Activated CD4-positive, alpha-beta memory T cell treated with anti-CD3 and anti-CD28 coated beads for 36 hours (primary cell): ENCODE measurements at places on chromosomes 1 and 21.
A peak's percentile ranks its signal among the peaks of the same experiment; 100 is the strongest.

DNA sequence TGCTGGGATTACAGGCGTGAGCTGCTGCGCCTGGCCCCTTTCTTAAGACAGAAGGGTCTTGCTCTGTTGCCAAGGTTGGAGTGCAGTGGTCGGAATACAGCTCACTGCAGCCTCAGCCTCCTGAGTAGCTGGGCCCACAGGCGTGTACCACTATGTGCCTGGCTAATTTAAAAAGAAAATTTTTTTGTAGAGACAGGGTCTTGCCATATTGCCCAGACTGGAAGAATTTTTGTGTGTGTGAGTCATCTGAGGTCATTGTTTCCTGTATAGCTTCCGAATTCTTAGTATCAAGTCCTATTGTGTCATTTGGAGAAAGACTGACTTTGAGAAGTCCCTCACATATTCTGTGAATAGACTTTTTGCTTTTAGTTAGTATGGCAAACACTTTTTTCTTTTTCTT lies 4.7 kb downstream of the SZRD1 start:
- DNase-seq, result no peak

DNA sequence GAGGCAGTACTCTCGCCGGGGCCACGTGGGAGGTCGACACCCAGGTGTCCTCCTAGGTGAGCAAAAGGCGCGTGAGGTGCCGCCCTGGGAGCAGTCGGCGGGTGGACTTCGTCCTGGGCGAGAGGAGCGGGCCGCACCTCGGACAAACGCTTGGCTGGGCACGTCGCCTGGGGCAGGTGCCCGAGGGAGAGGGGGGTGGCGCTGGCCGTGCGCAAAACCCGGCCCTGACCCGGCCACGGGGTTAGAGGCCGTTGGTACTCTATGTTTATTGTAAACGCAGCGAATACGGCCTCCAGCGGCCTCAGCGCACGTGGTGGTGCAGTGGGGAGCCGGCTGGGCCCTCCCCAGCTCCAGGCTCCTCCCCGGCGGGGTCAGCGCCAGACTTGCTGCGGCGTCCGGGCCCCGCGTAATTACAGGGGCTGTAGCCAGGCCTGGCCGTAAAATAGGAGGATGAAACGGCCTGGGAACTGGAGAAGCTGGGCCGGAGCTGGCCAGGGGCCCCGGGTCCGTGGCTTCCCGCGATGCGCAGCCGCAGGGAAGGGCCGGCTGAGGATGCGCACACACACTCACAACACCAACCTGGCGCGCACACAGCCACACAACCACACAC lies 1.6 kb upstream of the EFNA1 start:
- DNase-seq, result no peak

GRCh38 chr1:92277105-92277723 lies 21.6 kb downstream of the GLMN start:
- no peak for DNase-seq

DNA sequence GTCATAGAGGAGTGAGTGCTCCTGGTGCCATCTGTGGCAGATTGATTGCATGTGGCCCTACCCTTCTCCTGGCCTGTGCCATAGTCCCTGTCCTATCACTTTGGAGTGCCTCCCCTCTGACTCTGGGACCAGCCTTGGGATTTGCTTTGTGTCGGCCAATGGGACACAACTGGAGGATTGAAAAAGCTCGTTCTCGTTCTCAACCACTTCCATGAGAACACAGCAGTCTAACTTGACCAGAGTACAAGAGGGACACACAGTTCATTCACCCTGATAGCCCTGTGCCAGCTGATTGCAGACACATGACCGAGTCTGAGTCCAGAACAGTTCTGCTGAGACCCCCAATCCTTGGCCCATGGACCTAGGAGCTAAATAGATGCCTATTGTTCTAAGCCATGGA lies 47.8 kb downstream of the C1orf198 start:
- DNase-seq, result no peak

DNA sequence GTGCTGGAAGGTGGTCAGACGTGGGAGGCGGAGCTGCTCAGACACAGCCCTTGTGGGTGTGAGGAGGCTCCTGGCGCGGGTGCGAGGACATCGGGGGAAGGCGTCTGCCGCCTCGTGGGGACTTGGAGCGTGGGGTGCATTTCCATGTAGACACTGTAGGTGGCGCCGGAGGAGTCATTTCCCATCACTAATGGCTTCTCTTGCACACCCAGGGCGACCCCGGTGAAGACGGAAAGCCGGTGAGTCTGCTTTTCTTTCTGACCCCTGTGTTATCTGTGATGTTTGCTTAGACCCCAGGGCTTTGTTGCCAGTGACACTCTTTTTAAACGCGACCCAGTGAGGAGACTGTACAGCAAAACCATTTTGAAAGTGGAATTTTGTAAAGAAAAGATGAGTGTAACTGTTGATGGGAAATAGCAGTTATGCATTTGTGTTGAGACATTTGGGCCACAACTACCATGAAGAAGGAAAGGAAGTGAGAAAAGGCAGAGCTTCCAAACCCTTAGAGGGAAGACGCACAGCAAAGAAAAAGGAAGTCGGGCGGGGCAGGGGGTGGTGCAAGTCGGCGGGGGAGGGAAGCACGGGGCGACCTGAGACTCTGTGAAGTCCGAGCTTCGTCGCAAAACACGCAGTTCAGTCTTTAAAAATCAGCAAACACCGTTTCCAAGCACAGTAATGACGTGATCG lies 64.0 kb downstream of the SLC19A1 start:
- DNase-seq, result peak; percentile 86

GRCh38 chr1:243406424-243406823 lies 150.6 kb downstream of the SDCCAG8 start:
- DNase-seq, result no peak

DNA sequence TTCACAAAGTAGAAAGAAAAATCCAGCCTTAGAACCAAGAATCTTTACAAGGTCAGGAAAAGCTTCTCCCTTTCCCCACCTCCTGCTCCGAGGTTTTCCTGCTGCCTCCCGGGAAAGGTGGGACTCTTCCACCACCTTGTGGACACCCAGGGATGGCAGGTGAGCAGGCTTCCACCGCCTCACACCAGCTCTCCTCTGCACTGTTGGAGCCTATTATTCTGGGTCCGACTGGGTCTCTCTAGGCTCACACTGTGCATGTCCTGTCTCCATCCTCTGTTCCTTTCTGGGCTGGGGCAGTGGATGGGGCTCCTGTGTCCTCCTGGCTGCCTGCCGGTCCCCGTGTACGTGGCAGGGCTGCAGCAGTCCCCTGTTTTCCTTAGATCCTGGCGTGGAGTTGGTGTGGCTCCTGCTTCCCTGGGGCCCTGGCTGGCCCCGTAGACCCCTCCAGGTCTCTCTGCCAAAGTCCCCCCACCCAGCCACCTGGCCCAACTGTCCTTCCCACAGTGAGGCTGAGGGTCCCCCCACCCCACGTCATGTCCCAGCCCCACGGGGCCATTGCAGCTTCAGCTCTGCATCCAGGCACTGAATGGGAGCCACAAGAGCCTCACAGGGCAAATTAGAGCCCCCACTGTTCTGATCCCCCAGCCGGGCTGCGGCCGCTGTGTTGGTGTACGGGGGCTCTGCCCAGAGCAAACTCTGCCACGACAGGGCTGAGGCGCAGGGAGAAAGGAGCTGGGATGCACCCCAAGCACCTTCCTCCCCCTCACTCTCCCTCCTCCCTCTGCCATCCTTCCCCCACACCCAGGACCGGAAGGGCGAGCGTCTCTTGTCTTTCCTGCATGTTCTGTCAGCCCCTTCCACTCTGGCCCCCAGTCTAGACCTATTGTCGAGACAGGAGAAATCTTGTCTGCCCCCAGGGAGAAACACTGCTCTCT lies 3.3 kb upstream of the SLC45A1 start:
- peak; percentile 69 for DNase-seq

DNA sequence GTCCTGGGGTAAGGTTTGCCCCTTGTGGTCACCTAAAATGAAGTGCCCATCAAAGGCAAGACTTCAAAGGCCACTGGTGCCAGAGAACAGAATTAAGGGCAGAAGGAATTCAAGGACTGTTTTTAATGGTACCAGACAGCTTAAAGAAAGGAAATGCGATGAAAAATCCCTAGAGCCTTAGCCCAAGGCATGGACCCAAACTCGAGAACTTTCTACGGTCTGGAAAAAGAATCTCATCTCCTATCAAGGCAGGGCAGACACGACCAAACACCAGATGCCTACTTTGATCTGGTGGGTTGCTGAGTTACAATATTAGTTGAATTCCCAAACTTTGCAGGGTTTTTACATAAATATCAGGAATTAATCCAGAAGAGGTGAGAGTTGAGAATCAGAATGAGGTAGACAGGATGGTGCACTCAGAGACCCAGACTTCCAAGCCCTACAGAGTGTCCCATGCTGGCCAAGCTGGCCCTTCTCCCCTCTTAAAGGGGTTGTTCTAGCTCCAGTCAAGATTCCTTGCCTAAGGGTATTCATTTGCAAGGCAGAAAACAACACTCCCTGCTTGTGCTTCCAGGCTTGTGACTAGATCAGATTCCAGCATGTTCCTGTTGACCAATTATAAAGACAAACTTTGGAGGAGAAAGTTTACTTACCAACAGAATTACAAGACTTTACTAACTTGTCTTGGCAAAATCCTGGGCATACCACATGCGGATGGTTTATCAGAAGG lies 48.0 kb downstream of the EDN2 start:
- DNase-seq, result no peak

DNA sequence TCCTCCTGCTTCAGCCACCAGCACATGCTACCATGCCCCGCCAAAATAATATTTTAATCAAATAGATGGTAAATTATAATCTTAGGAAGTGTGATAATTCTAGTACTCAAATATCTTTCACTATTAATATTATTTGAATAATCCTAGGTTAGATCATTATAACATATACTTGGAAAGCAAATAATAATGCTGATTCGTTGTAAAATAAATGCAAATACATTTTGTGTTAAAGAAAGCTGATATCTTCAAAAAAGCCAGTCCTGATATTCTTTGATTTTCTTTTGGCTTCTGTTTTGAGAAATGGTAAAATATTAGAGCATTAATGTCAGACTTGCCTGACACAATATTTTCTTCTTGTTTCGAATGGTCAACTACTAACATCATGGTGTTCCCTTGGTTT lies 116.3 kb upstream of the ADAMTS5 start:
- no peak for DNase-seq

GRCh38 chr1:57798543-57798942 lies 374.7 kb upstream of the DAB1 start:
- DNase-seq, result no peak

DNA sequence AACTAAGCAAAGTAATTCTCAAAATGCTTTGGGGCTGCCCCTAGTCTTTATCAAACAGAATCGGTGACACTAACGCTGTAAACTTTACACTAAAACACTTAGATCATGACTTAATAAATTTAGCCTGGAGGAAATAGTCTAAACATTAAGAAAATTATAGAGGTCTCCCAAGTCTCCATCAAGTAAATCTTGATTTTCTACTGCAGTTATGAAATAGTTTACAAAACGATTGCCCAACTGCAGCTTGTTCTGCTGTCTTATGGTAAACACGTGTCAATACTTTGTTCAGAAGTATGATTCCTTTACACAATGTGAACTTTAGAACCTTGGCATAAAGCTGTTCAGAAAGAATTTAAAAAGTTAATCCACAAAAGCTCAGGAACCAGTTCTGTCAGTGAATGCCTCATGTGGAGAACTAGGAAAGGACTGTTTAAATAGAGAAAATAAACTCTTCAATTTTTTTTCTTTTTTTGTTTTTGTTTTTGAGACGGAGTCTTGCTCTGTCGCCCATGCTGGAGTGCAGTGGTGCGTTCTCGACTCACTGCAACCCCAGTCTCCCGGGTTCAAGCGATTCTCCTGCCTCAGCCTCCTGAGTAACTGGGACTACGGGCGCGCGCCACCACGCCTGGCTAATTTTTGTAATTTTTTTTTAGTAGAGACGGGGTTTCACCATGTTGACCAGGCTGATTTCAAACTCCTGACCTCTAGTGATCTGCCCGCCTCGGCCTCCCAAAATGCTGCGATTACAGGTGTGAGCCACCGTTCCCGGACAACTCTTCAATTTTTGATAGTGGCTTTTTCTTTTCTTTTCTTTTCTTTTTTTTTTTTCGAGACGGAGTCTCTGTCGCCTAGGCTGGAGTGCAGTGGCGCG lies 1.6 kb downstream of the DDI2 start:
- DNase-seq, result no peak

DNA sequence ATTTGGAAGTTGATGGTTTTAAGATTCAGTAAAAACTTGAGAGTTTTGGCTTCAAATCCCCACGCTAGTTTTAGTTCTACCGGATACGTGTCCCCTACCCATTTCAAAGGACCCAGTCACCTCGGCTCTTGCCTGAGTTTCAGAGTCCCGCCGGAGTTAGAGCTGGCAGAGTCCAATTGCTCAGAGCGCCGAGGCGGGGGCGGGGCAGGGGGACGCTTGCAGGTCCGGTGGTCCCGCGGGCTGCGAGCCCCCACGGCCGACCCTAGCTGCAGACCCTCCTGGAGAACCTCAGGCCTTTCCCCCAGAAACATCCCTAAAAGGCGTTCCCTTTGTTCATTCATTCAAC lies 765 bp upstream of the VPS45 start:
- peak; percentile 59 for DNase-seq

GRCh38 chr1:226491093-226491850 lies 57.3 kb upstream of the STUM start:
- no peak for DNase-seq

GRCh38 chr1:211155040-211155439 lies 21.1 kb upstream of the KCNH1 start:
- no peak for DNase-seq

- no peak for DNase-seq
Observed at GRCh38 chr1:47681735-47682134, 243.9 kb downstream of the FOXD2 start.

GRCh38 chr1:30379684-30380624 lies 343.4 kb downstream of the MATN1 start:
- peak; percentile 41 for DNase-seq

DNA sequence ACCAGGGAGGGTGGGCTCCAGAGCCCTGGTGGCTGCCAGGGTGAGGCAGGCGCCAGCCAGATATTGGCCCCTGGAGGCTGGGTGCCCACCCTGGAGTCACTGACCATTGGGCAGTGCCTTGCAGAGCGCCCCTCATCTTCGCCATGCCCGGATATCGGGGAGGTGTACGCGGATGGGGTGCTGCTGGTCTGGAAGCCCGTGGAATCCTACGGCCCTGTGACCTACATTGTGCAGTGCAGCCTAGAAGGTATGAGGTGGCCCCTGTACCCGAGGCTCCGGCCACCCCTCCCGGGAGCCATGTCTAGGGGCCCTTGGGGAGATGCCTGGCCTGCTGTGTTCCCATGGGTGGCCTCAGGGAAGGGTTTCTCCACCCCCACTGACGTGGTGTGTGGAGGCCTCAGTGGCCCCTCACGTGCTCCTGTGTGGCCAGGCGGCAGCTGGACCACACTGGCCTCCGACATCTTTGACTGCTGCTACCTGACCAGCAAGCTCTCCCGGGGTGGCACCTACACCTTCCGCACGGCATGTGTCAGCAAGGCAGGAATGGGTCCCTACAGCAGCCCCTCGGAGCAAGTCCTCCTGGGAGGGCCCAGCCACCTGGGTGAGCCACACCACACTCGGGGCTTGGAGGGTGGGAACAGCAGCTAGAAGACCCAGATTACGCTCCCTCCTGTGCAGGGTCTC lies 30.9 kb downstream of the TRIM11 start:
- no peak for DNase-seq

DNA sequence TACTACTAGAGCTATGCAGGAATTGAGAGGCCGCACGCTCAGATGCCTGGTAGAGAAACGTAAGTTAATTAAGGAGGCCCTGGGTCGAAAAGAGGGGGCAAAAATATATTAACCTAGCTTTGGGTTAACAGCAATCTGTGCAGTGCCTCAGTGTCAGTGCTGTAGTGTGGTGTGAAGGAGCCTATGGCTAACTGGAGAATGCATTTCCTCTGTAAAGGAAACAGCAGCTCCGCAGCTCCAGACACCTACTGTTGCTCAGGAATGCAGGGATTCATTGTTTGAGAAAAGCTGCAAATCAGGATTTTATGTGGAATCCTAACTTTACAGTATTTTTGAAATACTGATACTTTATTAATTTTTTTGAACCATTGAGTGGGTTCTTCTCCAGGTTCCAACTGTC lies 18.4 kb downstream of the VANGL1 start:
- DNase-seq, result no peak
